SJCRH30 (cell line): ENCODE measurements at places on chromosomes 2 and 18. TPM values are rescaled to one million over a fixed set of nuclear protein-coding genes. Genes with fewer than 3 reads are reported as not detected.

DNA sequence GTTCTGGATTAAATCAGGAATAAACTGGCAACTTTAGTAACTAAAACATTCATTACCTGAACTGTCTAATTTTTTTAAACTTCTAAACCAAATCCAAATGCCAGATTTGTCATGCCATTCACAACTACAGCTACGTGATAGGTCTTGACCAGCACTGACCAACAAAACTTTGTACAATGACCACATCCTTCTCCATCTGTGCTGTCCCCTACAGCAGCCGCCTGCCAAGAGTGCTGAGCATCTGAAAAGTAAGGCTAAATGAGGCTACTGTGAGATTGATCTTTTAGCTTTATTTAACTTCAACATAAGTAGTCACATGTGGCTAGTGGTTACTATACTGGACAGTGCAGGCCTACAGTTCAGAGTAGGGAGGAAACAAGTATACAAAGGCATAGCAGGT is 7.6 kb downstream of the FAM168B start:
- no peak for DNase-seq

The CYRIA gene
- total RNA-seq = 18.3 and 22.2 TPM in 2 replicates

- no peak for DNase-seq
These were observed 34.1 kb downstream of the SLC66A2 start for GRCh38 chr18:79917169-79917852.

The C2orf80 gene
- not detected in 2 replicates for total RNA-seq

DNA sequence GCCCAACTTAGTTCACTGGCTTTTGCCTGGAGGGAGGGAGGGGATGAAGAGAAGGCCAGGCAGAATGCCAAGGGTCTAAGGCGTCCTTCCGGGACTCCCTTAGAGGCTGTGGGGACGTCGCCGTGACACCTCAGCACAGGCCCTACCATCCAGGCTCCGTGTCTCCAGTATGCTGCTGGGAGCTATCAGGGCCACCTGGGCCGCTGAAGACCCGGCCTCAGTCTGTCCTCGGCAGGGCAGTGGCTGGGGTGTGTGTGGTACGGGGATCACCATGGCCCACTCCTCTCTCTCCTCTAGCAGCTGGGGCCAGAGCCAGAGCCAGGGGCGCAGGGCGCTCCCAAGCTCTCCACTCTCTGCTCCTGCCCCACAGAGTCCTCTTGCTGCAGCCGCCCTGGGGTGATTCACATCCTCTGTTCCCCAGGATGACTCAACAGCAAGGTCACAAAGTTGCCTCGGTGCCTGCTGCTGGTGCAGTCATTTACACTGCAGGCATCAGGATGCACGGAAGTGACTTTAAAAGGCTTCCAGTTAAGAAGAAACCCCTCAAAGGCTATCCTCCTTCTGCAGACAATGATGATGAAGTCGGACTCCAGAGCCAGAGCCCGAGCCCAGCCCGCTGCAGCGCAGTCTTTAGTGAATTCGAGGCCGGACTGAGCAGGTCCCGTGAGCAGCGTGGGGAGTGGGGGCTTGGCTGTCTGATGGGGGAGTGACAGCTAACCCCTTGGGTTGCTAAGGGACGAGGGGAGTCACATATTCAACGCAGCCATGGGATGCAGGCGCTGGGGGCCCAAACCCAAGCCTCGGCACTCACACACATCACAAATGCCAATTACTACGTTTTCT is 31.9 kb downstream of the SNORC start:
- DNase-seq = peak; percentile 52
